Transverse colon (tissue), 4 donors: ENCODE measurements at places on chromosomes 7 and 10. TPM values are rescaled to one million over a fixed set of nuclear protein-coding genes. Genes with fewer than 3 reads are reported as not detected.

DNA sequence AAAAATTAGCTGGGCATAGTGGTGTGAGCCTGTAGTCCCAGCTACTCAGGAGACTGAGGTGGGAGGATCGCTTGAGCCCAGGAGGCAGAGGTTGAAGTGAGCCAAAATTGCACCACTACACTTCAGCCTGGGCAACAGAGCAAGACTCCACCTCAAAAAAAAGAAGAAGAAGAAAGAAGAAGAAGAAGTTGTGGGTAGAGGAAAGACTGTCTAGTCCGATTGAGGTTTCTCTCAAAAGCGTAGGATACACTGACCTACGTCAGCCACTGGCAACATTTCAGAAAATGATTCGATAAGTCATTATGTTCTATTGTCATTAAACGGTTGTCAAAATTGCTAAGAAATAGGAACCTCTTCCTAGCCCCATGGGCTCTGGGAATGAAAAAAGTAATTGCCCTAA lies 22.3 kb upstream of the RHBDD2 start:
- DNase-seq = no peak

DNA sequence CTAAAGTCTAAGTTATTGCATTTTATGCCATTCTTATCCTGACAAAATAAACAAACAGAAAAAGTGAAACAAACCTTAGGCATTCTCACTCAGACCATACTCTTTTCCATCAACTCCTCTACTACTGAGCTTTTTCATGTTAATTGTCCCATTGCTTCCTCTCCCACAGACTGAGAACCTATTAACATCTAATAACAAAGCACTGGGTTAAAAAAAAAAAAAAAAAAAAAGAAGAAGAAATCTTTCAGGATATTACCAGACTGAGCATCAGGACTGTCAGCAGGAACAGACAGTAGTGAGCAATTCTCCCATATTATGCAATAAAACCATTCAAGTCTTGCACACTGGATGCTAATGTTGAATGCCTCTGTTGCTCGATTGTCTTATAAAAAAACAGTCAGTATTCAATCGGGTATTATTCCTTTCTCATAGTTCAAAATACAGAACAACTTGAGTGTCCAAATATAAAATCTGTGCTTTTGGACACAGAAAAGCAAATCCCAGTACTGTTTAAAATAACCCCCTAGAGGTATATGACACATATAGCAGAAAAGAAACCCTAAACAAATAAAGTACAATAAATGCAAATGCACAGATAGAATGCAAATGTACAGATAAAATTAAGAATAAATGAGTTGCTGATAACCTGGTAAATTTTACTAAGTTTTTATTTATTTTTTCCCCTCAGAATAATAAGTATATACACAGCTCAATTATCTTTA lies 531.3 kb upstream of the LRRTM3 start:
- DNase-seq = no peak

DNA sequence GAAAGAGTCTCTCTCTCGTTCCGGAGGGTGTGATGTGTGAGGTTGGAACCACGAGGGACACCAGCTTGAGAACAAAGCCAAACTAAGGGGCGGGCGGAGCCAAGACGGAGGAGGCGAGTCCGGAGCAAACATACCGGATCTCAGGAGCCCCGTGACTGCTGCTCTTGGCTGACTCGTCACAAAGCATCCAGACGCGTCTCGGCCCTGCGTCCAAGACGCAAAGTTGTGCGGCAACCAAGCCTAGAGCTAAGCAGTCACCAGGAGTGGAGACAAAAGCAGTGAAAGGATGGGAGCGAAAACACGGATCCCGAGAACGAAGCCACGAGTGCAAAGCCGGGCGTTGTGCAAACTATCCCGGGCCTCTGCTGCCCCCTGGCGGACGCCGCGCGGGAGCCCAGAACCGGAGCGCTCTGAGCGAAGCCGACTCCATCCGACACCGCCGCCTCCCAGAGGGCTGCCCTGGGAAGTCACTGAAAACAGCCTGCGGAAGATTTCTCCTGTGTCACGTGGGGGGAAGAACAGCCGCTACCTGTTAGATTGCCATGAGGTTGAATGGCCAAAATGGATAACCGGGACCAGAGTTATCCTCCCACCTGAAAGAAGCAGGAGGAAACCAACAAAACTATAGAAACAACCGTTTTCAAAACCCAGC lies 46.4 kb upstream of the TMEM72 start:
- peak; percentile 93 for DNase-seq

DNA sequence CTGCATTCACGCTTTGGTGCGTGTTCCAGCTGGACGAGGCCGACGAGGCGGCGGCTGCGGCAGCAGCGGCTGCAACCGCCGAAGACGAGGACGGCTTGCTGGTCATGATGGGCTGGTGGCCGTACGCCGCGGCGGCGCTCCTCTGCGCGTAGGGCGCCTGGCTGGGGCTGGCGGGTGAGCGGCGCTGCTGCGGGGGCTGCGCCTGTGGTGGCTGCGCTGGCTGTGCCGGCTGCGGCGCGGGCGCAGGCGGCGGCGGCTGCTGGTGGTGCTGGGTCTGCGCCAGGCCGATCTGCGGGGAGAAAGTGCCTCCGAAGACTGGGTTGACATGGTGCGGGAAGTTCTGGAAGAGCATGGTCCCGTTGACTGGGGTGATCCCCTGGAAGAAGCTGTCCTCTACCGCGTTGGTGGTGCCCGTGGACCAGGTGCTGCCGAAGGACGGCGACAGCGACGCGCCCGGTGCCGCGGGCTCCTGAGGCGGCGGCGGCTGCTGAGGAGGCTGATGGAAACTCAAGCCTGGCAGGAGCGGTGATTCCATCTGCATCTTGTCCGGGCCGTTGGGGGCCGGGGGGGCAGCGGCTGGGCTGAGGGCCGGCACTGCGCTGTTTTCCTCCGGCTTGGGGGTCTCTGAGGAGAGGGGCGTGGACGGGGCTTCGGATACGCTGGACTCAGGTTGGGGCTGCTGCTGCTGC lies 51.1 kb downstream of the CPEB3 start:
- DNase-seq = peak; percentile 46

PAX4 gene
- total RNA-seq = not detected

EVX1 gene
- 17.2 TPM for total RNA-seq

KNDC1 gene
- 1.2 TPM for total RNA-seq
